ENCODE measurements at places on chromosomes 5 and 9.

DNA sequence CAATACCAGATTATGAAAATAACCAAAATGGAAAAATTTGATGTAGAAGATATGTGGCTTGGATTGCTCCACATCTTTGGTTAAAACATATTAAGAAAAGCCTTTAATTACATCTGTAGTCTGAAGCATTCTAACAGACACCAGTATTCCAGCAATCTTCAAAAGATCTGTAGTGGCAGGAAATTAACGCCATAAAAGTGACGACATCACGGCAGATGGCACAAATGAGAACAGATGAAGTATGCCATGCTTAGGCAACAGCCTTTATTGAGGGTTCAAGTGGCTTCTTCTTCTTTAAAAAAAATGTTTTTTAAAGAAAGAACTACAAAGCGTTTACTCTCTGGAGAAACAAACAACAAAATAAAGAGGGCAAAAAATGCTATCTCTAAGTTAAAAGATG, 164.2 kb downstream of the MEF2C start:
- H3K4me1 ChIP-seq = no peaks in the 10 kb centered on the region
- H3K4me3 ChIP-seq = no peak overlapping the region
- no peak for DNase-seq
- no peaks in the 10 kb centered on the region for H3K27me3 ChIP-seq
- no peak overlapping the region for H3K27ac ChIP-seq

GRCh38 chr9:88373045-88373444, 15.2 kb upstream of the SPIN1 start:
- H3K27me3 ChIP-seq = no peaks in the 10 kb centered on the region
- no peaks in the 10 kb centered on the region for H3K4me1 ChIP-seq
- no peak overlapping the region for H3K4me3 ChIP-seq
- no peaks in the 10 kb centered on the region for H3K36me3 ChIP-seq

GRCh38 chr5:36536616-36537005, 69.8 kb upstream of the SLC1A3 start:
- H3K27ac ChIP-seq = no peak overlapping the region
- no peaks in the 10 kb centered on the region for H3K4me1 ChIP-seq
- H3K36me3 ChIP-seq = no peaks in the 10 kb centered on the region
- no peak for DNase-seq

GRCh38 chr5:62208218-62208852, 97.7 kb upstream of the KIF2A start:
- H3K27me3 ChIP-seq = peaks cover 7% of the 10 kb centered on the region
- H3K27ac ChIP-seq = no peak overlapping the region
- no peaks in the 10 kb centered on the region for H3K36me3 ChIP-seq
- no peaks in the 10 kb centered on the region for H3K4me1 ChIP-seq
- DNase-seq = no peak

GRCh38 chr5:150105928-150106615, 19.7 kb upstream of the CSF1R start:
- H3K36me3 ChIP-seq = no peaks in the 10 kb centered on the region
- no peaks in the 10 kb centered on the region for H3K27me3 ChIP-seq
- no peak overlapping the region for H3K27ac ChIP-seq
- no peak overlapping the region for H3K4me3 ChIP-seq
- no peaks in the 10 kb centered on the region for H3K4me1 ChIP-seq
- no peak for DNase-seq

- DNase-seq = no peak
- no peaks in the 10 kb centered on the region for H3K27me3 ChIP-seq
- H3K4me1 ChIP-seq = no peaks in the 10 kb centered on the region
- H3K4me3 ChIP-seq = no peak overlapping the region
- H3K36me3 ChIP-seq = no peaks in the 10 kb centered on the region
Observed at GRCh38 chr9:110821064-110821463, 152.5 kb downstream of the MUSK start.
